Muscle of arm (tissue), 14 donors: ENCODE measurements at places on chromosomes 16 and 17.

DNA sequence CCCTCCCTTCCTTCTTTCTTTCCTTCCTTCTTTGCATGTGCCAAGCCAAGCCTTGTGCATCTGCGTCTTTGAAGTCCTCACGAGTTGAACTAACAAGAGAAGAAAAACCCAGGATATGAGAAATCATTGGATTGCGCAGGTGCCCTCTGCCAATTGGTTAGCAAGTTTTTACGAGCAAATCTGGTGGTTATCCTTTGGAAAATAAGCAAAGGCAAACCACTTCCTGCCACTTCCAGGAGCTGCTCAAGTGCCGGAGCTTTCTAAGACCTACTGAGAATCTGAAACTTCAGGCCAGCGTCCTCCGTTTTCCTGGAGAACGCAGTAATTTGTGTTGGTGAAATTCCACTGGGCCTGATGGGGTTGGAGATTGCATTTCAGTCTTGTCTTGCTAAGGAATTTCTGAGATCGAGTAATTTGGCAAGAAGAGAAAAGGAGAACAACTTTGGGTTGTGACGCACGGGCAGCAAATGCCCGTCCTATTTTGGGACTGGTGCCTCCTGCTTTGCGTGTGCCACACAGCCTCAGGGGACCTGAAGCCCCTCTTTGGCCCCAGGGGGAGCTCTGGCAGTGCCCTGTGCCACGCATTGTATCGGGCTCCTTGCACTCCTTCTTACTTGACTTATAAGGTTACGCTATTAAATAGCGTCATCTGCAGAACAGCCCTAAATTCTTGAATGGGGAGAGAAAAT lies 56.4 kb downstream of the CMIP start:
- no peak for DNase-seq

DNA sequence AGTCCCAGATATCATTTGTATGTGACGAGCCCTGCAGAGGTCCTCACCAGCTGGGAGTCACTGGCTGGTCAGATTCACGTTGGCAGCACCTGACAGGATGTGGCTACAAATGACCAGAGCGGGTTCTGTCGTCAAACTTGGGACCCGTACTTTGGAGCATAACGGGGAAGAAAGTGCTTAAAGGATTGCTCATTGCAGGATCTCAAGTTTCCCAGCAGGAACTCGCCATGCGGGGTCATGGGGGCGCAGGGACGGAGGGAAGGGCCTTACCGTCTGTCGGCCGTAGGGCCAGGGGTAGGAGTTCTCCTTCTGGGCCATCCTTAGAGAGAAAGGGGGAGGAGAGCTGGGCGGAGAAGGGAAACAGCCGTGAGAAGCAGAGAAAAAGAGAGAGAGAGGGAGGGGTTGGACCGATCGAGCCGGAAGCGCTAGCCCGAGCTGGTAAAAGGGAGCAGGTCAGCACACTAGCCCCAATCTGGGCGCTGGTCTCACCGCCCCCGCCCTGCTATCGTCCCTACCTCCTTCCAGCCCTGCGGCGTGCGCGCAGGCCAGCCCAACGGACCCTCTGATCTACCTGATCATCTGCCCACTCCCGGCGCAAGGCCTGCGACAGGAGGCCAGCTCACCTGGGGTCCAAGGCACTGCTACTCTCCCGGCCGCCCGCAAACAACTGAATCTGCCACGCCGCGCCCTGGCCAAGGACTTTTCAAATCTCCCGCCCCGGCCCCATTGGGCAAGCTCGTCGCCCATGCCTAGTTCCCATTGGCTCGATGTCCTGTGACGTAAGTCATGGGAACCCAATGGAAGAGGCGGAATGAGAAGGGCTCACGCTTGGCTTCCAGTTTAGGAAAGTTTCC lies at the start of gene AURKB:
TSS of gene AURKB (minus strand) at position 669 of the 854 bp plus-strand sequence. CDS start at position 318, 351 bp downstream.
- peak; percentile 97 for DNase-seq

DNA sequence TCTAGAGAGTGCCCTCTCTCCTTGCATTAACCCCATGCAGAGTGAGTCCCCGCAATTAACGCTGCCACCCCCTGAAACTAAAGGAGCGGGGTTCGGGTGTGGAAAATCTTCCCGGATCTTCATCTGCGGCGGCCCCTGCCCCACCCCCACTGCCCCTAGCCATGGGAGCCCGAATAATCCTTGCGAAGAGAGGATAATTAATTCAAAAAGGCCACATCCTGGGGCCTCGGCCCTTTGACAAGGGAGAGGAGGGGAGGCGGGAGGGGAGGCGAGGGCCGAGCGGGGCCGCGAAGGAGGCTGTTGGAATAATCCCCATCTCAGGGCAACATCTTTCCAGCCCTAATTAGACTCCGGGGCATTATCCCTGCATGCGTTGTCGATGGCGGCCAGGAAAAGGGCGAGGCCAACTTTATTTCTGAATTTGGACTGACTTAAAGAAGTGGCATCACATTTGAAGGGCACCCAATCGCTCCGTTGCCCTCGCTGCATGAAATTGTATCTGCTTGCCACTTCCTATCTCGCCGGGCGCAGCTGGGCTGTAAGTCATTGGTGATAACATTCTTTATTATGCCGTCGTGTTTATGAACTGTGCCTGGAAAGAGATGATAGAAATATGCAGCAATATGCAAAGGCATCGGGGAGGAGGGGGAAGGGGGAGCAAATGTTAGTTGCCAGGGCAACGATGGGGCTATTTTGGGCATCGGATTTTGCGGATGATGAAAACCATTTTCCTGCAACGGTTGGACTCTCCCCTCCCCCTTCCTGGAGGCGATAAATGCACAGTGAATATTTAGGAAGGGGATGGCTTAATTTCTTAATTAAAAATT lies 387.1 kb upstream of the TNRC6C start:
- DNase-seq: peak; percentile 45

DNA sequence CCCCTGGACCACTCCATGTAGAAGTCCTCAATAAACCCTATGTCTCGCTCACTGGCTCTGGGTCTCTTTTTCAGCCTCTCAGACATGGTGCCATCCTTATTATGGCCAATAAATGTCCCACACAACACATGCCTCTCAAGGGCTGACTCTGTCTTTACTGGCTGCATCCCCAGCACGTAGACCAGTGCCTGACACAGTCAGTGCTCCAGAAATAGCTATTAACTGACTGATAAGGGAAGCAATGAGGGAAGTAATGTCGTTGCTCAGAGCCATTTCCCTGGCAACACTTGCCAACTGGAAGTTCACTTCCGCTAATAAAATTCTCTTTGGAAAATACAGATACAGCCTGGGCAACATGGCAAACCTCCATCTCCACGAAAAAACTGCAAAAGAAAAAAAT lies 19.1 kb upstream of the APOH start:
- no peak for DNase-seq

- no peak for DNase-seq
These were observed 215.9 kb upstream of the GSE1 start for GRCh38 chr16:85396879-85397871.

- DNase-seq: no peak
These were observed 278.4 kb upstream of the IRX5 start for GRCh38 chr16:54652201-54652770.

DNA sequence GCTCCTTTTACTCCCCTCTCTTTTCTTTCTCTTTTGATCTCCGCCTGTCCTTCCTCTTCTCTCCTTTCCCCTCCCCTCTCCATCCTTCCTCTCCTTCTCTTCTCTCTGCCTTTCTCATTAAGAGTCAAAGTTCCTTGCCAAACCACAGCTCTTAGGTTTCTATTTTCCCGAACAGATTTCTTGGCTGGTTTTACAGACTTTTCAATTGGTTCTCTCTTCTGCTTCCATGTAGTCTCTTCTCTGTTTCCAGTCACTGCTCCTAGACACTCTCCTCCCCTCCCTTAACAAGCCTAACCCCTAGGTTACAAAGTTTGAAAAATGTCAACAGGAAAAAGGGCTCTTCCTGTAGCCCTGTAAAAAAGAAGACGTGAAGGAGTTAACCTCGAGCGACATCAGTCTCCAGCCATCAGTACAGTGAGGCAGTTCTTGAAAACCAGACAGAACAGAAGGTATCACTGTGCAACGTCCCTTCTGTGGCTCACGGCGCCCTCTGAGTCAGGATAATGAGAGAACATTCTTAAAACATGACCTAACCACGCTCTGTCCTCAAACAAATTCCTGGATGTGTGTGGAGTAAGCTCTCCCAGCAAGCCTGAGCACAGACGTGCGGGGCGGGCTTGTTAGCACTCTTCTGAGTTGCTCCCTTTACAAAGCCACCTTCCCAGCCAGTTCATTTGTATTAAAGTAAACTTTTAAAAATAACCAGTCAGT lies 11.6 kb upstream of the MARCHF10 start:
- peak; percentile 86 for DNase-seq
